ENCODE measurements at places on chromosomes 4 and X.

DNA sequence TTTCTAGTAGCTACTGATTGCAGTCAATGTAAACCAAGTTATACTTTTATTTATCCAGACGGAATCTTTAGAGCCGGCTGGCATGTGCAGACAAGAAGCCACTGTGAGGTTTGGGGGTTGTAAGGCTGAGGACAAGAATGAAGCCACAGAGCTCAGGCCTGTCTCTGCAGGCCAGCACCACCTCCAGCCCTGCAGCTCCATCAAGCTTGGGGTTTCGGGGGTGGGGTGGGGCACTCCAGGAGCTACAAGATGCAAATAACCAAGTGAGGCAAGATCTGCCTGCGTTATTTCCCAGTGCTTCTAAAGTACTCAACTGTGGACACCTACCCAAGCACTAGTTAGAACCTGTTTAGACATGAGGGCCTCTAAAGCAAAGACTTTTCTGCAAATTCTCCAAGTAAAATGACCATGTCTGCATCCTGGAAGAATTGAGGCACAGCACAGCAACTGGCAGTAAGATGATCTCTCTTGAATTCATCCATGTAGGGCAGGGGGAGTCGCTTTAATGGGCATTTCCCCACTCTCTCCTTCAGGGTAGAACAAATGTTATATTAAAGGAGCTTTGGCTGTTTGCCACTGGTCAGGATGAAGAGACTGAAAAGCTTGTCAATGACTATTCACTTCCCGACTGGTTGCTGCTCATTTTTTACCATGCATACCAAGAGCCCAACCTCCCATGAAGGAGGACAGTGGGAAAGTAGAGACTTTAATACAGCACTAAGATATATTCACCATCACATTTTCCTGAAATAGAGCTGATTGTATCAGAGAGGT is 222.5 kb downstream of the MGST2 start:
- no peak for DNase-seq

GRCh38 chrX:97398030-97398551 is 514.4 kb downstream of the RPA4 start:
- no peak for DNase-seq

DNA sequence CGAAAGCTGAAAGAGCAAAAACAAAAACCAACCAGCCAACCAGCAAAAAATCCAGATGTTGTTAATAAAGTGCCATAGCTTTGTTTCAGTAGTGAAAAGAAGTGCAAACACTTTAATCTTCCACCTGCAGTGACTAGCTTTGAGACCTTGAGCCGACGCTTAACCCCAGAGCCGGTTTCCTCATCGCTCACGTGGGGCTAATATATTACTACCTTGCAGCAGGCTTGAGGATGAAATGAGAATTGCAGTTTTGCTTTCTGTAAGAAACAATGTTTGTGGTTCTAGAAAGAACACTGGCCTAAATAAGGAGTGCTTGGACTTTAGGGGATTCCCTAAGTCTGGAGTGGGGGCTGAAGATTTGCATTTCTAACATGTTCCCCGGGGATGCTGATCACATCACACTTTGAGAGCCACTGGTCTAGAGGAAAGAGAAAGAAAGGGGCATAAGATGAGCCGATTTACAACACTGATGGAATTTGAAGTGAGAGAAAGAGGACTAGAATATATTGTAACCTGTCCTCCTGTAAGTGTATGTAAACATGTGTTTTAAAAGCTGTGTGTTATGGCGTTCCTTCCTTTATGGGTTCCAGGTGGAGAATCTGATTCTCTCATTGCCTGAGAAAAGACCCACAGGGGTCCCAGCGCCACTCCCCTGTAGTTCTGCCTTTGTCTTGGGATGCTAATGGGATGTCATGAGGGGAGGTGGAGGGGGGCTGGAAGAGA is 1.4 kb downstream of the FGF2 start:
- DNase-seq = no peak

- DNase-seq = no peak
These were observed 259.4 kb upstream of the JADE1 start for GRCh38 chr4:128550060-128550459.

- DNase-seq = no peak
These were observed 3.8 kb downstream of the ZFX start for GRCh38 chrX:24153178-24153795.

GRCh38 chrX:77639820-77640219 is 146.2 kb downstream of the ATRX start:
- no peak for DNase-seq

- DNase-seq = no peak
These were observed 51.5 kb upstream of the GPRIN3 start for GRCh38 chr4:89358935-89359638.

GRCh38 chr4:11894221-11894620 is 465.5 kb upstream of the HS3ST1 start:
- no peak for DNase-seq

- peak; percentile 26 for DNase-seq
These were observed 738.3 kb upstream of the FRG1 start for GRCh38 chr4:189202182-189202868.

- DNase-seq = no peak
These were observed 28.2 kb upstream of the HUWE1 start for GRCh38 chrX:53714580-53715345.

- DNase-seq = no peak
These were observed 924 bp upstream of the ENAM start for GRCh38 chr4:70627620-70628019.

GRCh38 chr4:6951880-6952381 is 42.3 kb downstream of the TBC1D14 start:
- no peak for DNase-seq

DNA sequence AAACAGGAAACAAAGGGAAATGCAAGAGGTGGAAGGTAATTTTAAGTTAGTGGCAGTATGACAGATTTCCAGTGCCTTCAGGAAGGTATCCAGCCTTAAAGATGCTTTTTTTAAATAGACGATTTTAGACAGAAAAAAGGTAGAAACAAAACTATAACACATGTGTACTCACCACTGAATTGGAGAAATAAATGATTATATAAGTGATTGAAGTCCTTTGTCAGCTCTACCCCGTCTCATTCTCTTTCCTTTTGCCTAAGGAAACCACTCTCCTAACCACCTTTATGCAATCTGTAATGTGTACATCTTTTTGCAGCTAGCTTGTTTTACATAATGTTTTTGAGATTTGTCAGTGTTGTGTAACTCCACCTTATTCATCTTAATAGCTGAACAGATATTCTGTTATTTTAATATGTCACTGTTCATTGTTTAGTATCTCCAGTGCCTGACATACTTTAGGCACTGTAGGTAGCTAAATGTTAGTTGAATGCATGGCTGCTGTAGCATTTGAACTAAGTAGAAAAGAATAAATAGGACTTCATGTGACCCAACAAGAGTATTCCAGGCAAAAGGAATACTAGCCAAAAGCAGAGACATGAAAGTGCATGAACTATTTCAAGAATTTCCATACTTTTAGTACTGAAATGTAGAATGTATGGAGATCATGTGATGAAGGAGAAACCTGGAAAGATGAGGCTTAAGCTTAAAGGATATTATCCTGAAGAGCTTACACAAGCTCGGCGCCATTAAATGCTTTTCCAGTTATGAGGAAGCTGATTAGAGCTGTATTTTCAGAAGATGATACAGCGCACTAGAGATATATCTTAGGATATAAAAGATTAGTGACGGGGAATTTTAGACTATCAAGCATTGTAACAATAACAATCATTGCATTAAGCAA is 865 bp downstream of the FAM200B start:
- DNase-seq = no peak

DNA sequence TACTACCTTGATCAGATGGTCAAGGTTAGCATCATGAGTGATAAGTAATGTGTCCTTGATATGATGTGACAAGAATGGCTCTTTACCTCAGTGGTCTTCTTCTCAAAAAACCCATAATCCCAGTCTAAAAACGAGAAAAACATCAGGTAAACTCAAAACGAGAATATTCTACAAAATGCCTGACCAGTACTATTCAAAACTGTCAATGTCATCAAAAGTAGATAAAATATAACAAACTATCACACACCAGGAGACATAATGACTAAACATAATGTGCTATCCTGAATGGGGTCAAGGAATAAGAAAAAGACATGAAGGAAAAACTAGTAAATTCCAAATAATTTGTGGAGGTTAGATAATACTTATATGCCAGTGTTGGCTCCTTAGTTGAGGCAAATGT is 85.2 kb upstream of the PDHA2 start:
- DNase-seq = no peak

GRCh38 chrX:24668111-24668510 is 21.0 kb upstream of the PCYT1B start:
- no peak for DNase-seq

GRCh38 chrX:129743821-129744220 is 5.0 kb downstream of the XPNPEP2 start:
- no peak for DNase-seq

DNA sequence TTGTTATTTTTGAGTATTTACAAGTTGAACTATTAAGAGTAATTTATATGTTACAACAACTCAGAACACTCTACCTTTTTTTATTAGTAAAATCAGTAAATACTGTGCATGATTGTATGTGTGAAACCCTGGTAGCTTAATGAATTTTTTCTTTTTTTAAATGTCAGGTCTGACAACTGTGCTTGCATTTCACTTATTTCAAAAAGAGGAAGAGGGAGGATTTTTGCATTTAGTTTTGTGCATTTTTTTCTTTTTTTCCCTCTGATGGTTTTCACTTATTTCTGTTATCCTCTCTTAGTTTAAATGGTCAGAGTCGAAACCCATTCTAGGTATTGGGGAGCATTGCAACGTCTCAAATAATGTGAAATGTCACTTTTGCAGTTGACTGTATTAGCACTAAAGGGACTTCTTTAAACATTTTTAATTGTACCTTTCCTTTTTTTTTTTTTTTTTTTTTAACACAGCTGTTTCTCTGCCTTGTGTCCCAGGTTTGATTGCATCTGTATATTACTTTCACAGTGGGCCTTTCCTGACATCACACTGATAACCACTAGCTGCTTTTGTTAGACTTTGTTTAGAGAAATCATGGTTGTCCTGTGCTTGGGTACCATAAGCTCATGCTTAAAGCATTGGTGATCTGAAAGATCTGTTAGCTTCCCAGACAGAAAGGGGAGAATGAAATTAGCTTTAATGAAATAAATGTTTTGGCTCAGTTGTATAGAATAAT is 28.5 kb downstream of the MOB1B start:
- no peak for DNase-seq

GRCh38 chr4:85520765-85521749 is 46.1 kb downstream of the ARHGAP24 start:
- no peak for DNase-seq

- no peak for DNase-seq
These were observed 587 bp downstream of the TACC3 start for GRCh38 chr4:1721666-1722550.

GRCh38 chrX:17040711-17041110 is 94.3 kb downstream of the REPS2 start:
- no peak for DNase-seq

DNA sequence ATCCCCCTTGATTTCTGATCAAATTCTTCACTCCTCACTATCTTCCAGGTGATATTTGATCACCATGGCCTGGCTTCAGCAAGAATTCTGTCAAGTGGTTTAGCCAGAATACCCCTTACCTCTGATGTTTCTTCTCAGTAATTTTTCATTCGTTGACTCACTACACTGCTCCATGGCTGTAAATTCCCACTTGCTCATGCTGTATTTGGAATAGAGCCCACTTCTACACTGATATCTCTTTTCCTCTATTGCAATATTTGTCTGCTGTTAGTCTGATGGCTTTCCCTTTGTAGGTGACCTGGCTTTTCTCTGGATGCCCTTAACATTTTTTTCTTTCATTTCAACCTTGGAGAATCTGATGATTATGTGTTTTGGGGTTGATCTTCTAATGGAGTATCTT is 73.9 kb upstream of the DIPK2B start:
- DNase-seq = no peak

GRCh38 chr4:85671120-85671519 is 196.2 kb downstream of the ARHGAP24 start:
- no peak for DNase-seq

- DNase-seq = no peak
These were observed 910 bp downstream of the ANK2 start for GRCh38 chr4:113050371-113050755.

DNA sequence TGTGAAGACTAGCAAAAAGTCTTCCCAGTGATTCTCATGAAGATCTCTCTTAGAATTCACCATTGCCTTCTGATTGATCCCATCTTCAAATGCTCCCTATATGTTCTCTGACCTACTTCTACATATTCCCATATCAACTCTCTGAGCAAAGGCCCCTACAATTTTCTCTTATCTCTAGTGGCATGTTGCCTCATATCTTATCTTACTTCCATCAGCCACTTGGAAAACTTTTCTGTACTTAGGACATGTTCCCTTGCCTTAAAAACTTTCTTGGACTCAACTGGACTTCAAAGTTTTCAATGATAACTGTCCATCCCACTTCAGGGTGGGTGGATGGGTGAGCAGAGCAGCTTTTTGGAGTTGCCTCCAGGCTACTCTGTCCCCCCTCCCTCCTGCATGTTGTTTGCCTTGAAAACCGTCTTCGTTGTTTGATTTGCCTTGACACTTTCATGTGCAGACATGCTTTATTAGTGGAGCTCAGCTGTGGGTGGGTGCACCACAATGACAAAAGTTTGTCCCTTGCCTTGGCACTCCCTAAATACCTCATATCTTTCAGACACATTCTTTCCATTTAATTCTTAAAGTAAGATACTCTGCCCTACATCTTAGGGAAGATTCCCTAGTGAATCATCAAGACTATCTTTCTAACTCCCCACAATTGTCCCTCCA is 18.3 kb upstream of the USP27X start:
- no peak for DNase-seq

DNA sequence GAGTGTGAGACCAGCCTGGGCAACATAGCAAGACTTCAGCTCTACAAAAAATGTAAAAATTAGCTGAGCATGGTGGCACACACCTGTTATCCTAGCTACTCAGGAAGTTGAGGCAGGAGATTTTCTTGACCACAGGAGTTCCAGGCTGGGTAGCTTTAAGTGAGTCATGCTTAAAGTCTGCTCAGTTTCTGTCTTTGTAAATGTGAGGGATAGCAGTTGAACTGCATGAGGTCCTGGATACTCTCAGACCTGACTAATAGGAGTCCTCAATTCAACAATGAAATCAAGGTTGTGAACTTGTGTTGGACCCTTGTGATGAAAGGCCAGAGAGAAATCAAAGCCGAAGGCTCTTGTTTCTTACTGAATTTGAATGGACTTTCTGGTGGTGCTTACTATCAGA is 45.2 kb downstream of the STARD8 start:
- no peak for DNase-seq

DNA sequence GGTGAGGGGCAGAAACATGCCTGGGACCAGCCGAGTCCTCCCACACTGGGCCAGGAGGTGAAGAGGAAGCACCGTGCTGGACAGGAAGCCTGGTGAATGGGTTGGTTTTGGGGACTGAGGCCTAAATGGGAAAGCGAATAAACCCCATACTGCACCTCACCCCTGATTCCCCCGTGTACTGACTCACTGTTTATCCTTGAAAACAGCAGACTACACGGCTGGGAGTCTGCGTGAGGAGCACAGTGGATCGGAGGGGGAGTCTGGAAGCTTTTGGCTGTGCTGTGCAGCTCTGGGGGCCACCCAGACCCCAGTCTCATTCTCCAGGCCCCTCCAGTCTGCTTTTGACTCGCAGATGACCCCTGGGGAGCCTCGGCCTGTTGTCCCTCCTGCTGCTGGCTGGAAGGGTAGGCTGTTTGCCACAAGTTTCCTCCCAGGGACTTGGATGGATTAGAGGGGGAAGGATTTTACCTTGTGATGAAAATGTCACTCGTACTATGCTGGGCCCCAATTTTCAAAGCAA is 90.0 kb downstream of the PSAPL1 start:
- DNase-seq = no peak
